ENCODE measurements at places on chromosomes 6 and 20.

GRCh38 chr6:115667478-115668026 lies 393.1 kb downstream of the FRK start:
- DNase-seq = no peak

DNA sequence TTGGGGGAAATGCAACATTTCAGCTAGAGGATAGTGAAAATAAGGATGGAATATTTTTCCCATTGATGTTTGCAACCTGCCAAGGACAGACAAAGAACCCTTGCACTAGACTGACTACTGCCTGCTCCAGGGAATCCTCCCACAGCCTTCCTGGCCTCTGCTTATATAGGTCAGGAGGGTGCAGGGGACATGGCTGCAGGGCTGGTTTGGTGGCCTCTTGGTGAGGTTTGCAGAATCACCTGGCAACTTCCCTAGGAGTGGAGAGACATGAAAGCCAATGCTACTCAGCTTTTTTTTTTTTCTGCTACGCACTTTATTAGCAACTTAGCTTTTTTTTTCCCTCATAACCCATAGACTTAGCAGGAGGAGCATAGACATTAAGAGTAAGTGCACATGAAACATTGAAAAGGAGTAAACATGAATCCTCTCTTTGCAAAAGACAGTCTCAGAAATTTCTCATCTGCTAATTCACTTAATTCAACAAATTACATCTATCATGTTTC lies 39.8 kb upstream of the CDYL start:
- DNase-seq = no peak

DNA sequence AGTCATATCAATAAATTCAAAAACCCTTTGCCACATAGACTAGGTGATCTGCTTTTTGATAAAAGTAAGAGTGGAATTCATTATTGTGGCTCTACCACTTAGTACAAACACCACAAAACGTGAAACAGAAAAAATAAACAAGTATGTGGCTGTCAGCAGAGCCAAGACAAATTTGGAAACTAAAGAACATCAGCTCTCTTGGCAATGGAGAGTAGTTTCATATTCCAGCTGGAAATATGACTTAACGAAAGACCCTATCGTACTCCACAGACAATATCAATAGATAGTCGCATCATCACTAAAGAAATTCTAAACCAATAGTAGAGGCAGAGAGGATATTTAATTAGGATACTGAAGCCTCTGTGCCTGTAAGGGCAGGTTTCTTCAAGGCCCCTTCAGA lies 20.8 kb downstream of the TBX18 start:
- DNase-seq = no peak

- no peak for DNase-seq
Observed at GRCh38 chr6:137423451-137424168, 70.6 kb downstream of the OLIG3 start.

DNA sequence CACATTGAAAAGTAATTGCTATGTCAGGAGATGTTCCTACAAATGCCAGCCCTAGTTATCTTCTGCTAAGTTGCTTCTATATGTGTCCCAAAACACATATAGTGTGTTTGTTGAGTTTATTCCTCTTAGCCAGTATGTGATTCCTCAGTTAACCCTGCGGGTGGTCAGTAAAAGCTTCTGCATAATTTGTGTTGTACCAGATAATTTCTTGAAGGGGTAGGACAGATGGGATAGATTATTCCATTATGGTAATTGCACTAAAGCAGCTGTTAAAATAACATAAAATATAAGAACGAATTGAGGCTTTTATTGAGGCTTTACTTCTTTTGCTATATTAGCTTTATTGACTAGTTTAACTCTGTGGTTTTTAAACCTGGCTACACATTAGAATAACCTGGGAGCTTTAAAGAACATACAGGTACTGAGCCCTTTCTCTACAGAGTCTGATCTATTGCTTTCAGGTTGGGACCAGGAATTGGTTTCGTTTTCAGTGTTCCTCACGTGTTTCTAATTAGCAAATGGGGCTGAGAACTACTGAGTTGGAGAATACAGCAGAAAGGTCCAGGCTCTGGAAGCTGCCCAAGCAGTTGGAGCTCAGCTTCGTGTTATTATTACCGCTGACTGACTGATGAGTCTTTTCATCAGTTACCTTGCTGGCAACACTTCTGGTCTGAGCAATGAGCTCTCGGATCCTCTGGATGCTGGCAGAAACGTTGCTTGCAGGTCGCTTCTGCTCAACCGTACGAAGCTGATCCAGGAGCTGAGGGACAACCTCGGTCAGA lies 56.9 kb downstream of the FAM229B start:
- no peak for DNase-seq

GRCh38 chr6:132259070-132259469 lies 142.2 kb downstream of the MOXD1 start:
- no peak for DNase-seq

DNA sequence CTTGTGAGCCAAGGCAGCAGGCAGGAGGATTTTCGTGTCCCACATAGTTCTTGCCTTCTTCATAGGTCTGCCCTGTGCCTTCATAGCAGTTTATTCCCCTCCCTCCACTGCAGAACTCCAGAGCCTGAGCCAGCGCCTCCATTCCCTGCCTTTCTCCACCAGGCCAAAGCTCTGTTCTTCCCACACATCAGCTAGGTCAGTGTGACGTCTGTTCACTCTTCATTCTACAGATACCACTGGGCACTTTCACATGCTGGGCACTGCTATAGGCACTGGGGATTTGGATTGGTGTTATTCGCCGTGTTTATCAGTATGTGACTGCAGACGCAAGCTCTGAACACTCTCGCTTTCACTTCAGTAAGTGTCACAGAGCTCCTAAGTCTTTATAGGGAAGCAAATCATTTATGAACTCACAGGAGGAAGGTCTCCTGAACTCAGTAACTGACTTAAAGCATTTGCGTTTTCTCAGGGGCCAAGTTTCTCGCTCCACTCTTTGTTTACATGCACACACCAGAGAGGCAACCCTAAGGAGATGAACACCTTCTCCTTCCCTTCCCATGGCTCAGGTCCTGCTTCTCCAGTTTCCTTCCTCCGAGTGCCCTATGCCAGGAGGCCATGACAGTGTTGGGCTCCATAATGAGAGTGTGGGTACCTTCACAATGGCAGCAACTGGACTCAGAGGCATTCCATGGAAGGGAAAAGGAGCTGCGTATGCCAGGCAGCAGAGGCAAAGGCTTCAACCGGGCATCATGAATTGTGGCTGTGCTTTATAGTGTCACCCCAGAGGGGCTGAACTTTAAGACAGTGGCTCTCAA lies 6.3 kb upstream of the APMAP start:
- DNase-seq = no peak

- DNase-seq = no peak
Observed at GRCh38 chr6:35230950-35231349, 17.2 kb downstream of the SCUBE3 start.

DNA sequence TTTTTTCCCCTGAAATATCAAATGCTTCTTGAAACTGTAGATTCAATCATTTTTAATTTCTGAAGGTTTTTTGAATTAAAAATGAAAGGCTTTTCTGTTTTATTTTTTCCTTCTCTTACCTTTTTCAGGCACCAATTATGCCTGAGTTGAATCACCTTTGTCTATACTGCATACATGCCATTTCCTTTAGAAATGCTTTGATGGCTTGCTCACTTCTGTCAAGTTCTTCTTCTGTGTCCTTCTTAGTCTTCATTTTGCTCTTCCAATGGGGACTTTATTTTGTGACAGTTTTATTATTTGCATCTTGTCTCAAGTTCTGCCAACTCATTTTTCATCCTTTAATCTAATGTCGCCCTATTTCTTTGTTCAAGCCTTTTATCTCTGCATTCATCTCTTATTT lies 121.9 kb upstream of the PRL start:
- DNase-seq = no peak

GRCh38 chr6:16432075-16433032 lies 194.0 kb downstream of the GMPR start:
- no peak for DNase-seq

DNA sequence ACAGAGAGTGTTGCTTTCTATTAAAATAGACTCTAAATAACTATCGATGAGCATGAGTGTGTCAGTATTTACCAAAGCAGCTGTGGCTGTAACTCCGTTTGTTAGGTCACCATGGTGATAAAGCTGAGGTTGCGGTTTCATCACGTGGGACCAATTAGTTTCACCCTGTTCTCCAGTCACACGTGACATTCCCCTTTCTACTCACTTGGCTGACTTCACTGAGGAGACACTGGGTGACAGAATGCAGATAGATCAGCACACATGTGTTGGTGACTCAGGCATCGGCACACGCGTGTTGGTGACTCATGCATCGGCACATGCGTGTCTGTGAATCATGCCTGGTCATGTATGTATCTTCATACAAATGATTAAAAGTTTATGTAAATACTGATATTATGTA lies 285.4 kb downstream of the THBS2 start:
- DNase-seq = no peak

GRCh38 chr6:125528621-125529041 lies 220.8 kb upstream of the HEY2 start:
- DNase-seq = no peak

GRCh38 chr6:10613077-10613476 lies 81.3 kb downstream of the C6orf52 start:
- DNase-seq = no peak

- no peak for DNase-seq
Observed at GRCh38 chr6:135233686-135234491, 52.8 kb downstream of the MYB start.

- no peak for DNase-seq
Observed at GRCh38 chr6:37663019-37663810, 34.5 kb downstream of the MDGA1 start.

- no peak for DNase-seq
Observed at GRCh38 chr20:32366380-32366779, 8.2 kb downstream of the ASXL1 start.

DNA sequence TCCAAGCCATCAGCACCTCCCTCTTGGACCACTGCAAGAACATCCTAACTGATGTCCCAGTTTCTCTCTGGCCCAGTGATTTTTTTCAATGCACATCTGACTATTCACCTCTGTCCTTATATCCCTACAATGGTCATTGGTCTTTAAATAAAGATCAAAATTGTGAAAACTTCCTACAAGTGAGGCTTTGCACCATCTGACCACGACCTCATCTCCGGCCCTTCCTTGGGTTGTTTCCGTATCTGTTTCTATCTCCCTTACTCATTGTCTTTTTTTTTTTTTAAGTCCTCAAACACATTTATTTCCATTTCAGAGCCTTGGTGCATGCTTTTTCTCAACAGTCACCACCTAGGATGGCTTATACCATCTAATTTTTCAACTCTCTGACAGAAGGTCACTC lies 88.1 kb downstream of the IPCEF1 start:
- DNase-seq = no peak

- no peak for DNase-seq
Observed at GRCh38 chr6:31900917-31901414, 920 bp downstream of the ZBTB12 start.

DNA sequence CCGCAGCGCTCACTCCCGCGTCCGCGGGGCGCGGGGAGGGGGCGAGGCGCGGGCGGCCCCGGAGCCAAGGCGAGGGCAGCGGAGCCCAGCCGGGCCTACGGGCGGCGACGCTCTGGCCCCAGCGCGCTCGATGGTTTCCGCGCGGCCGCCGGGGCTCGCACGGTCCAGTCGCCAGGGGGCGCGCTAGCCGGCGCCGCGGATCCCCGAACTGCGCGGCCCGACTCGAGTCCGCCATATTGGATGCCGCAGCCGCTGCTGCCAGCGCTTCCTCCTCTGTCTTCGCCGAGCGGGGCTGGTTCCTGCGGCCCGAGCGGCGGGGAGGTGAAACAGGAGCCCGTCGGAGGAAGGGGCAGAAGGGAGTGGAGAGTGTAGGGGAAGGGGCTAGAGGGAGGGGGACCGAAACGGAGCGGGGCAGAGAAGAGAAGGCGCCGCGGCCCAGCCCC lies at the start of gene SCAF8:
Gene SCAF8, plus strand, starts transcription at position 234 of the 443 bp plus-strand sequence. CDS start 485 bp downstream, outside the sequence.
- peak; percentile 68 for DNase-seq

GRCh38 chr20:21609221-21609620 lies 95.4 kb upstream of the NKX2-2 start:
- DNase-seq = no peak

DNA sequence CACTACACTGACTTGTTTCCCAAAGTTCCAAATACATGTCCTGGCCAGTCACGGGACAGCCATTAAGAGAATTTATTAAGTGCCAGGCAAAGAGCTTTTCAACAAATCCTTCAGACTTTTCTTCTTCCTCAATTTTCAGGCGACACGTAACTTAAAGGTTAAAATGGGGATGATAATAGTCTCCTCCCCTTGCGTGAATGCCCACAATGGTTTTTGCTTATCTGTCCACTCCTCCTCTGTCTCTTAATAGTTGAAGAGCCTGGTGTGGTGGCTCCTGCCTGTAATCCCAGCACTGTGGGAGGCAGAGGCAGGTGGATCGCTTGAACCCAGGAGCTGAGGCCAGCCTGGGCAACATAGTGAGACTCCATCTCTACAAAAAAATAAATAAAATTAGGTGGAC lies 11.4 kb upstream of the PARD6B start:
- DNase-seq = no peak

- no peak for DNase-seq
Observed at GRCh38 chr6:152904678-152905077, 78.2 kb downstream of the FBXO5 start.

GRCh38 chr6:73954881-73955280 lies 258.9 kb downstream of the CD109 start:
- no peak for DNase-seq

- DNase-seq = no peak
Observed at GRCh38 chr6:108748959-108749358, 99.3 kb upstream of the ARMC2 start.

GRCh38 chr20:13898012-13898612 lies 92.3 kb downstream of the SEL1L2 start:
- peak; percentile 30 for DNase-seq

GRCh38 chr20:18904624-18905023 lies 91.0 kb downstream of the SCP2D1 start:
- DNase-seq = no peak

- DNase-seq = no peak
Observed at GRCh38 chr6:170454512-170455285, 98.4 kb downstream of the PSMB1 start.

DNA sequence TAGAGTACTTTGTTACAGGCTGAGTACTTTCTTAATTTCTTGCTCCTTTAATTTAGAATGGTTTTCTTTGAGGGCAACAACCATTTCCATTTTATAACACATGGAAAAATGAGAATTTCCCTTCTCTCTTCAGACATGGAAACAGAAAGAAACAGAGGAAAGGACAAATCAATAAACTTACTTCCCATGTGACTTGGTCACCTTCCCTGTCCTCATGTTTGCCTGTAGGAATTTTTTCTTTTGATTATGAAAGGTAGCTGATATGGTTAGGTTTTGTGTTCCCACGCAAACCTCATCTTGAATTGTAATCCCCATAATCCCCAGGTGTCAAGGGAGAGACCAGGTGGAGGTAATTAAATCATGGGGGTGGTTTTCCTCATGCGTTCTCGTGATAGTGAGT lies 169.7 kb downstream of the PHF3 start:
- DNase-seq = no peak

- DNase-seq = no peak
Observed at GRCh38 chr6:6993503-6994237, 114.1 kb upstream of the RREB1 start.

- DNase-seq = no peak
Observed at GRCh38 chr6:152127432-152128165, 320.1 kb downstream of the ESR1 start.

DNA sequence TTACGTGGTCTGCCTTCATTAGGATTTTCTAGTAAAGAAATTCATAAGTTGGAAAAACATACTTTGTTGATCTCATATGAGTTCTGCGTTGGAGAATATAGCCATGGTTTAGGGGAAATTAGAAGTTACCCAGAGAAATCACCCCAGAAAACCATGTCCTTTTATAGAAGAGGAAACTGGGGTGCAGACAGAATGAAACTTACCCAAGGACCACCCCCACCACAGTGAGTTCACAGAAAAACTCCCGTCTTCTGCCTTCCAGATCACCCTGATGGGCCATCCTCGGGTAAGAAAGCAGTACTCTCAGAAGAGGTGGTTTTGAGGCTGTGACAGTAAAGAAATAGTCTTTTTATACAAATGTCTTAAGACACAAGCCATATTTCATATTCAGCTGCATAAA lies 25.1 kb upstream of the MAFB start:
- no peak for DNase-seq
